Amniotic stem cell (primary cell): ENCODE measurements at places on chromosomes 1 and 21.

- no peak for DNase-seq
These were observed 18.5 kb upstream of the ACTL8 start for GRCh38 chr1:17736625-17737024.

DNA sequence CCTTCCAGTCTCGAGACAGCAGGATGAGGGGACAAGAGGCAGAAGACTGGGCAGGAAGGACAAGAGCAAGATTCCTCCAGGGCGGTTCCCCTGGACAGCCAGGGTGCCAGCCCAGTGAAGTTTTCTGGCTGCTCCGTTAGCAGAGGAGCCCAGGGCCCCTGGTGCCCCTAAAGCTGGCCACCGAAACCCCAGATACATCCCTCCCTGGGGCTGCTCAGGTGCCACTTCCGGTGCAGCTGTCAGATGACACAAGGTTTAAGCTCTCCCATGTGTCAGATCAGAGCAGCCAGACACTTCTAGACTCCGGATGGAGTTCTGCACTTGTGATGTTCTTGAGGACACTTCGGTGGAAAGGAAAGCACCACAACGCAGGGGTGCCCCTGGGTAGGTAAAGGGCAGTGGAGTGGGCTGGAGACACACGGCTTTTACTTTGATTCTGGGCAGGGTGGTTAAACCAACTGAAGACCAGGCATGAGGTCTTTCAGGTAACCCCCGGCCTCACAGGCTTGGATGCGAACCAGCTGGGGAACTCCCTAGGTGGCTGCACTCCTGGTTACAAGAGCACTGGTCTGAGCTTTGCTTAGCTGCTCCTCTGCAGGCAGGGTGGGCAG, 85.7 kb downstream of the ITPKB start:
- no peak for DNase-seq

DNA sequence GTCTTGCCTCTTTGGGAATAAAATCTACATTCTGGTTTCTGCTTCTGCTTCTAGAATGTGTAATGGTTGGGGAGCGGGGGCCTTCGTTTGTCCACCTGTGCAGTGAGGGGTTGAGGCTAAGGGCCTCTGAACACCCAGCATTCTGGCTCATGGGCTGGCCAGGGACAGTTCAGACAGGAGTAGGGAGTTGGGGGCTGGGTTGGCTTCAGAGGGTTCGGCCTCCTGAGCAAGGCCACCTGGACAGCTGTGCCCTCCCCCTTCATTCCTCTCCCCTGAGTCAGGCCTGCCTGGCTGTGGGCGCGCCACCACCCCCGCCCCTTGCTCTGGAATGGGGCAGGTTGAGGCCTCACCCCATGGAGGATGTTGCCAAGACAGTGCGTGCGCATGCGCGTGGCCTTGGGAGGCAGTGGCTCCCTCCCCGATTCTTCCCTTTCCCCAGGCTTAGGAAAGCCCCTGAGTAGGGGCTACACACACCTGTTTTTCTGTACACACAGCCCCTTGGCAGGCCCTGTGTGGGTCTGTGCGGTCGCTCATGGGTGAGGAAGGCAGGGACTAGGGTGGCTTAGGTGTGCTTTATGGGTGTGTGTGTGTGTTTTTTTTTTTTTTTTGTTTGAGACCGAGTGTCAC, 57.0 kb downstream of the YARS1 start:
- DNase-seq = no peak

DNA sequence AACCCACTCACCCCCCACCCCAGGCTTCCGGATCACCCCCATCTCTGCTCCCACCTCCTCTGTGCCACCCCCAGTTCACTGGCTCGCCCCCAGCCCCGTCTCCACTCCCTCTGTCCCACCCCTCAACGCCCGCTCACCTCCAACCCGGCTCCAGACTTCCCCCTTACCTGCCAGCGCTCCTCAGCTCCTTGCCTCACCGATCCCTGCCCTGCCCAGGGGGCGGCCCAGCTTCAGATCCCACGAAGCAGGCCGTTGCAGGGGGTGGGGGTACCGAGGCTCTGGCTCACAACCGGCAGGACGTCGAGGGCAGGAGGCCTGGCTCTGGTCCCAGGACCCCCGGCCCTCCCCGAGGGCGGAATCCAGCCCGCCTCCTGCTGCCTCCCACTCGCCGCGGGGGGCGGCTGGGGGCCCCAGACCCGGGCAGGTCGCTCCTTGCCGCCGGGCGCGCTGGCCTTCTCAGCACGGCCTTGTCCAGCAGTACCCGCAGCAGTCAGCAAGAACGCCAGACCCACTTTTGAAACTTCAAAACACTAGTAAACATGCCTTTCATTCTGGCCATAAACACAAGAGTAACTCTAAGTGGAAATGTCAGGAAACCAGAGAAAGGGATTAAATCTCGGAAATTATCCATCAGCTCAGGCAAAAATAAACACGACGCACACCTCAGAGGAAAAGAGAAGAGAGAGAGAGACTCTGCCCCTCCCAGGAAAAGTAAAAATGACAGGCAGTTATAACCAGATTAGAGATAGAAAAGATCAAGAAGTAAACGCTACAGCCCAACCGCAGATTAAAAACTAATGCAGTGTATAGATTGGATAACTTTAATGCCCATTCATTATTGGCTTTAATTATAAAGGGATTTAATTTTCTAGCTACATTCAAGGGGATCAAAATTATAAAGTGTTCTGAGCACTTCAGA, 1.0 kb upstream of the FAM89A start:
- no peak for DNase-seq

DNA sequence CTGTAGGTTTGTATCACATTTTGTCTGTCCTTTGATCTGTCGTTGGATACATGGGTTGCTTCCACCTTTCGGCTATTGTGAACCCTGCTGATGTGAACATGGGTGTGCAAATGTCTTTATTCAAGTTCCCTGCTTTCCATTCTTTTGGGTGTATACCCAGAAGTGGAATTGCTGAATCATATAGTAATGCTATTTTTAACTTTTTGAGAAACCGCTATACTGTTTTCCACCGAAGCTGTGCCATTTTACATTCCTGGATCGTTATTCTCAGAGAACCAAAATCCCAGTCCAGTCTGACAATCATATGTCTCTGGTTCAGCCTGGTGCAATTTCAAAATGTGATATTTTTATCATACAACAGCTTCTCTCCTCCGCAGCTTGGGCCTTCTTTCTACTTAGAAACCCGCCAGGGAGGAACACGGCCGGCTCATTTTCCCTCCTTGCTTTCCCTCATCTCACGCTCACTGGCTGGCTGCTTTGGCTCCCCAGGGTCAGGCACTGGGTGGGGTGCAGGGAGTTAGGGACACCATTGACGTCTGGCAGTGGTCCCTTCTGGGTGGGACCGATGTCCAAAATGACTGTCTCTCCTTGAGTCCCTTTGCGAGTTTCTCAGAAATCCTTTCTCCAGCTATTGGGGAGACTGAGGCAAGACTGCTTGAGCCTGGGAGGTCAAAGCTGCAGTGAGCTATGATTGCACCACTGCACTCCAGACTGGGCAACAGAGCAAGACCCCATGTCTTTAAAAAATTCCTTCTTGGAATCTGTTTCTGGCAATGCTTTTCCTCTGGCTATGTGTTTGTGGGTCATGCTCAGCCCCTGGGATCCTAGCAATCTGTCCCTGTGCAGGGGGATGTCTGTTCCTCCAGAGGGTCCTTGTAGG, 73.5 kb upstream of the AKT3 start:
- DNase-seq = no peak

- DNase-seq = no peak
These were observed 8.4 kb upstream of the CROCC start for GRCh38 chr1:16913181-16913832.

- DNase-seq = peak; percentile 83
These were observed 147.8 kb downstream of the TOMM20 start for GRCh38 chr1:234980645-234981396.

DNA sequence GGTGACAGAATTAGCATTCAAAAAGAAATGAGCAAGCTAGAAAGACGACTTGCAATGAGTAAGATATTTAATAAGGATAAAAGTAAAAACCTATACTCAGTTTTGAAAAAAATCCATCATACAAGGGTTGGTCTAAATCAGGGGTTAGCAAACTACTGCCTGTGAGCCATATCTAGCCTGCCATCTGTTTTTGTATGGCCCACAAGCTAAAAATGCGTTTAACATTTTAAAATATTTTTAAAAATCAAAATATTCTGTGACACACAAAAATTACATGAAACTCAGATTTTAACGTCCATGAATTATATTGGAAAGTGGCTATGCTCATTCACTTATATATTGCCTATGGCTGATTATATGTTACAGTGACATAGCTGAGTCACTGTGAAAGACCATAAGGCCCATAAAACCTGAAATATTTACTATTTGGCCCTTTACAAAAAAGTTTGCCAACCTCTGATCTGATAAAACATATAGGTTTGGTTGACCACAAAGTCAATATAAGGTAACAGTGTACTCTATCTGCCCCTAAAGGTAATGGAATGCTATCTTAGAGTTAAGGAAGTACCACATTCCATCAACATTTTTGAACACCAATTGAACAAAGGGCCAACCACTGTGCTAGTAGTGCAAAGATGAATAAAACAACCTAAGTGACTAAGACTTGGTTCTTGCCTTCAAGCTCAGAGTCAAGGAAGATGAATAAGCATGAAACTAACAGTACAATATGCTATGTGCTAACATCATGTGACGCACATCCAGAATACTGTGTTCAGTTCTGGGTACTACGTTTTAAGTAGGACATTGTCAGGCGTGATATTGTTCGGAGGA, 3.2 kb downstream of the IFT25 start:
- no peak for DNase-seq

- no peak for DNase-seq
These were observed 41.7 kb downstream of the CD55 start for GRCh38 chr1:207362962-207363860.

DNA sequence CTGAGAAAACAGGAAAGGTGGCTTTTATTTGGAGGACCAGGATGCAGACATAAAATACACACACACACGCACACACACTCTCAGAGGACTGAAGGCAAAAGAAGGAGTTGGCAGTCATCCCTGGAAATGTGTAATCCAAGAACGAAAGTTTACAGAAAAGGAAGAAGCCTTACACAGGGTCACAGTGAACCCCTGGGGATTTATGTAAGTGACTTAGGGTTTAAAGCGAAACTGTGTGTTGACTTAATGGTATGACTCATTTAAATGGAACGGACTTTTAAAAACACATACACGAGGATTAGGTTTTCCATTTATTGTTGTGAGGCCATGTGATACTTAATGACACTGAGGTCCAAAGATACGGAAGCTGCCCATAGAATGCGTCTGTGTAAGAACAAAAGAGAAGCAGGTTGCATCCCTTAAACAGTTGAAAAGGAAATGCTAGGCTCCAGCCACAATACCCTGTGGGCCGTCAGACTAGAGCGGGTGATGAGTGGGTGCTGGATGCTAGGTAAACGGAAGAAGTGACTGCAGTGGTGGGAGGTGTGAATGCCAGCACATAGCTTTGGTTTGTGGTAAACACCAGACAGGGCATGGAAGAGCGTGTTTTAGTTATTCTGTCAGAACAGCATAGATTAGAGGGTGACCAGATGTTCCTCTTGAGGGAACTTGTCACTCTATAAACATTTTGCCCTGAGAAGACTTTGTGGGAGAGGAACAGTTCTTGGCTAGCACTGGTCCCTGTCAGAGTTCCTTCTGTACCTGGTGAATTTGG, 21.6 kb upstream of the BCL10 start:
- peak; percentile 77 for DNase-seq

DNA sequence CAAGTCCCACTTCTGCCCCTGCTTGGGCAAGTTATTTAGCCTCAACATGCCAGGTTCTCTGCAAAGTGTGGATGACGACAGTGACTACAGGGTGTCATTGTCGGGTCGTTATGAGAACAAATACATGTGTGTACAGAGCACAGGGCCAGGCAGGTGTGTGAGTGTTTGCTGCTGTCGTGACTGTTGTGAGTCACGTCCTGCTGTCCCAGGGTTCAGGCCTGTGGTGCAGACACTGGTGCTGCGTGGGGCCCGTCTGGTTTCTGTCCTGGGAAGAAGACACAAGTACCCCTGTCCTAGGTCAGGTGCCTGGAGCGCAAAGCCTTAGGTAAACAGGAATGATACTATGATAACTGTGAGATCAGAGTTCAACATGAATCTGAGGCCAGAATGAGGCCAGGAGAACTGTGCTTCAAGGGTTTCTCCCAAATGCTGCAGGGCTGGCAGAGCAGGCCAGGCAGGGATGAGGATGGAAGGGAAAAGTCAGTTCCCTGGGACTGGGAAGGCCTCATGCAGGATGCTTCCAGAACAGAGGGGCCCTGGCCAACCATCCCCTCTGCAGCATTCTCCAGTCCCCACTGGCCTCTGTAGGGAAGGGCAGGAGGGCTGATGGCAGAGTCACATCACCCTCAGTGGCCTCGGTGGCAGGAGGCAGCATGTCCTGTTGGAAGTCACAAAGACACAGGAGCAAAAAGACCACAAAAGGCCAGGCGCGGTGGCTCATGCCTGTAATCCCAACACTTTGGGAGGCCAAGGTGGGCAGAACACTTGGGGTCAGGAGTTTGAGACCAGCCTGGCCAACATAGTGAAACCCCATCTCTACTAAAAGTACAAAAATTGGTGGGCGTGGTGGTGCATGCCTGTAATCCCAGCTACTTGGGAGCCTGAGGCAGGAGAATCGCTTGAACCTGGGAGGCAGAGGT, 15.7 kb downstream of the GPR157 start:
- DNase-seq = no peak

GRCh38 chr1:166903232-166903631, 27.2 kb upstream of the TADA1 start:
- no peak for DNase-seq

DNA sequence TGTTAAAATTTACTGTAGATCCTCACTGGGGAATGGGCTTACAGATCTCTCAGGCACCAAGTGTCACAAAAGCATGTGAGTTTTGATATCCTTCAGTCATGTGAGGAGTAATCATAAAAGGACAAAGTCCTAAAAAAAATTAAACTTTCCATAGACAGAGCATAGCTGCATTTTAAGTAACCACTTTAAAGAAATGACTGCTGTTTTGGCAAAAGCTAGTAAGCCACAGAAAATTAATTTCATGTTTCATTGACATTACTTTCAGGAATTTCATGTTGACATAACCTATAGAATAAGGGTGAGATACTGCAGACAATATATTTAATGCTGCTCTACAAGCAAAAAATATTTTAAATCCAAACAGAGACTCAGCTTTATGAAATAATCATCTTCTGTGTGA, 156.3 kb downstream of the LYPLAL1 start:
- DNase-seq = no peak

- no peak for DNase-seq
These were observed 35.9 kb downstream of the FHAD1 start for GRCh38 chr1:15282810-15283474.

GRCh38 chr1:30046751-30047150, 676.6 kb downstream of the MATN1 start:
- DNase-seq = no peak

DNA sequence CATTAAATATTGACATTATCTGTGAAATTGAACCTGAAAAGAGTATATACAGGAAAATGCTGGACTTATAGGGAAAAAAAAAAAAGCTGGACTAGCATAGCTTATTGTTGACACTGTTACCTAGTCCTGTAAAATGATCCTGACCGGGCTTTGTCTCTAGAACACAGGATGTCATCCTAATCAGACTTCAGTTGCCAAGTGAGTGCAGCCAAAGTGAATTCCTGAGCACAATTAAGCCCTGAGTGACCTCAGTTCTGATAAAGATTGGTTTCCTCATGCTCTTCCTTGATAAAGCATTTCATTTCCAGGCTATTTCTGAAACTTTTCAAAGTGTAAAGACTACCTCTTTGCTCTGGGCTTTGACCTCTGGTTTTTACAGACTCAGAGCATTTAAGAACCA, 19.8 kb downstream of the SELP start:
- DNase-seq = no peak
